GM03348 (cell line): ENCODE measurements at places on chromosomes 2 and 18.

GRCh38 chr18:32469190-32469651 lies 1.5 kb downstream of the GAREM1 start:
- DNase-seq = peak; percentile 37

GRCh38 chr18:55433648-55434047 lies 154.3 kb downstream of the TCF4 start:
- no peak for DNase-seq

DNA sequence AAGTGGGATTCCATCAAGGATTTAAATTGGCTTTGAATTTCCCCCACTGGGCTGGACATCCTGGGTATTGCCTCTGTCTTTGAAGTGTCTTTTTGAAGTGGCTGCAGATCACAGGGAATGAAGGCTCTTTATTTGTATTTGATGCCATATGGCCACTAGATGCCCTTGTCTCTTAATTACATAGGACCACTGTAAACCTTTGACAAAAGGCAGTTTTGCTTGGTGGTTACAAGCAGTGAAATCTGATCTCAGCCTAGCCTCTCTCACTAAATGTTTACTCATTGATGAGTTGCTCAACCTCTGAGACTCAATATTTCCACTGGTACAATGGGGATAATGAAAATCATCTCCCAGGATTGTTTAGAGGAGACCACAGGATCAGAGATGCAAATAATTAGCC lies 102.2 kb downstream of the INSIG2 start:
- DNase-seq = no peak

GRCh38 chr2:64992990-64993389 lies 3.8 kb downstream of the SLC1A4 start:
- no peak for DNase-seq

DNA sequence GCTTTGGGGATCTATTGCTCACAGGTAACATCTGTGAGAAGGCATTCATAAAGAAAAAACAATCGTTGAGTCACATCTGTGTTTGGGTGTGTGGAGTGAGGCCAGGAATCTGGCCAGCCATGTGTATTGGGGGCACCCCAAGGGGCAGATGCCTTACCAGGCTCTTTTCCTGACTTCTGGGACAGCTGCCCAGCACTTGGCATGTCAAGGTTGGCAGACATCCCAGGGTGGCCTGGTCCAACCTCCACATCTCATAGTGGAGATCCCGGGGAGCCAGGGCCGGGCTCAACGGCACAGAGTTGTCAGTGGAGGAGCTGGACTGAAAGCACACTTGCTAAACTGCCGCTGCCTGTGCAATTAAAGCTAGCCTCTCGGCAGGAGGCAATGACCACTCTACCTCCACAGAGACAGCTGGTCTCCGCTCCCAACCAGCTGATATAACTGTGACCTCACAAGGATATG lies 75.3 kb upstream of the MGAT4A start:
- no peak for DNase-seq

- DNase-seq = peak; percentile 52
Observed at GRCh38 chr2:234690569-234691213, 193.8 kb upstream of the ARL4C start.

- peak; percentile 51 for DNase-seq
Observed at GRCh38 chr18:63848159-63848558, 39.3 kb upstream of the SERPINB2 start.

DNA sequence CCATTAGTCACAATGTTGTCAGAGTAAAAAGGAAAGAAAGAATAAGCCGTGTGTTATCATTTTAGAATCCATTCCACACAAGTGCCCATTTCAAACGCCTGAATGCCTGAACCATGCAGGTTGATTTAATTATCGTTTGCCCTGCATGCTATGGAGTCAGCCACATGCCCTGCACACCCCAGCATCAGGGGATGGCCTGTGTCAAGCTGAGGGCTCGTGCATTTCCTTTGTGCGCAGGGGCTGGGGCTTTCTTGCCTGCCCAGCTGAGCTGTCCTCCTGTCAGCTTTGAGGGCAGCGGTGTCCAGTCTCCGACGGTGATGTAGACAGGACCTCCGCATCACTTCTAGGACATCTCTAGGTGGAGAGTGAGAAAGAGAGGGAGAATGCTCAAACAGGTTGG lies 200.4 kb downstream of the TSN start:
- DNase-seq = no peak

- DNase-seq = no peak
Observed at GRCh38 chr2:75498907-75499306, 61.8 kb downstream of the EVA1A start.

DNA sequence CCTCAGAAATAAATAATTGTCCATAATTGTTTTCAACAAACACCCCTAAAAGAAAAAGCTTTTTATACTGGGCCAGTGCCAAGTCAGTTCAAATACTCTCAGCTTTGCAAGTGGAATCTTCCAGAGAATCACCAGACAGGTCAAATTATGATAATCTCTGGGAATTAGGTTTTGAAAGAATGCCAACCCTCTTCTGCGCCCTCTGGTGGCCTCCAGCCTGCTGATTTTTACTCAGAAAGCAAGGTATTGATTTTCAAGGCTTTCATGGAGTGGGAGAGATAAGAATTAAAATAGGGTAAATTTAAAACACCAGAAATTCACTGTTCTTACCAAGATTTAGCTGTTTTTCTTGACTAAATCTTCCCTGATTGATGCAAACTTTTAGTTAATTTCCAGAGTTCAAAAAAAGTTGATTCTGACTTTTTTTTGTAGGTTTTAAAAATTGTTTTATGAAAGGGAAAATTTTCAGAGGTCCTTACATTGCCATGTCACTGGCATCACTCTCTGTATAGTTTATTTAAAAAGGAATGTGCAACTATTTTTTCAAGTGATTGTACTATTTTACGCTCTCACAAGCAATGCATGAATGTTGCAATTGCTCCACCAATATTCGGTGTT lies 282.9 kb upstream of the TNP1 start:
- no peak for DNase-seq

GRCh38 chr2:8053216-8053615 lies 628.6 kb upstream of the ID2 start:
- DNase-seq = peak; percentile 24

DNA sequence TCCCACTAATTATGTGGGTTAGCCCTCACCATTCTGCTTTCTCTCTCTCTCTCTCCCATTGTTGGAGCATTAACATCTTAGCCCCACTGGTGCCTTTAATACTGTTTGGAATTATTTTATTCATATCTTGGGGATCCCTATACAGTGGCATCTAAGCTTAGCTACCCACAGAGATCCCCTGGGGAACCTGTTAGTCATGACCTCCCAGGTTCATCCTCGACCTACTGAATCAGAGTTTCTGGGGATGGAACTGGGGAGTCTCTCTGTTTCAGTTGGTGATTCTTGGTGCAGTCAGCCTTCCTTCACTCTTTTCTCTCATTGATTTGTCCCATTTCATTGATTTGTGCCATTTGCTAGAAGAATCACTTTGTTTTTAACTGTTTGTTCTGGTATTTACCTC lies 137.3 kb downstream of the PLCL1 start:
- no peak for DNase-seq

DNA sequence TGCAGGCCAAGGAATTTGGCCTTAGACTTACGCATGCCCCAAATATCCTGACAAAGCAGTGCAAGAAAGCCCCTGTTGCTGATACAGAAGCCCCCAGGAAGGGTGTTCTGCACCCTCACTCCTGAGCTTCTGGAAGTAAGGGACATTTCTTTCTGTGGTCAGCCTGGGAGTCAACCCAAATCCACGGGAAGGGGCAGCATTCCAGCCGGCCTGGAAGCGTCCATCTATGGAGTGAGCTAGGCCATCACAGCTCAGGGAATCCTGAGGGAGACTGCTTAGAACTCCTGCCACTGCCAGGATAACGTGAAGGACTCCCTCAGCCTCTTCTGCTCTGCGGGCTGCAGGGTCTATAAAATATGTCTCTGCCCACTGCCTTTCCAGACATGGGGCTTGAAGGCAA lies 173.9 kb downstream of the ANAPC1 start:
- no peak for DNase-seq
